Liver (tissue), 10 donors: ENCODE measurements at places on chromosomes 13 and 19.

GRCh38 chr13:44574466-44574855 is 1.7 kb downstream of the TSC22D1 start:
- no peak overlapping the region for H3K4me3 ChIP-seq
- H3K4me1 ChIP-seq = no peaks in the 10 kb centered on the region
- no peaks in the 10 kb centered on the region for H3K36me3 ChIP-seq
- DNase-seq = no peak

DNA sequence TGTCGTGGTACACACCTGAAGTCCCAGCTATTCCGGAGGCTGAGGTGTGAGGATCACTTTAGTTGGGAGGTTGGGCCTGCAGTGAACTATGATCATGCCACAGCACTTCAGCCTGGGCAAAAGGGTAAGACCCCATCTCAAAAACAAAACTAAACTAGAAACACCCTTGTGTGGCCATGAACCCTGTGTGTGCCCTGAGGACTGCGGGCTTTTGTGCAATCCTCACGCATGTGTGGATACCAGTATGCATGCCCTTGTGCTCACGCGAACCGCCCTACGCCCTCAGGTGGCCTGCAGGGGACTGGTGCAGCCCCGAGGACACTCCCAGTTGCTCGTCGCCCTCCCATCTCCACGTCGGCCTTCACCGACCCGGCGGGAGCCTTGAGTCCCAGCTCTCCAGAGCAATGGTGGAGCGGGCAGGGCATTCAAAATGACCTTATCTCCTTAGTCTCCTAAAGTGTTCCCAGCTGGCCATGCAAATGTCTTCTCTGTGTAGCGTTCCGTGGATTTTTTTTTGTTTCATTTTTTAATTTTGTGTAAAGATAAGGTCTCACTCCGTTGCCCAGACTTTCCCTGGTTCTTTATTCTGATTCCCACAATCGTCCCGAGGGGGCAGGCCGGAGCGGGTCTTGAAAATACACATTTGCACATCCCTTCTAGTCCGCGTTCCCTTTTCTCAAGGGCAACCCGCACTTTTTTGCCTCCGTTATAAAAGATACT is 868 bp upstream of the EGLN2 start:
- peaks cover 5% of the 10 kb centered on the region for H3K36me3 ChIP-seq
- peak overlapping the region; percentile 35 for H3K4me3 ChIP-seq
- H3K4me1 ChIP-seq = peaks cover 42% of the 10 kb centered on the region
- no peaks in the 10 kb centered on the region for H3K27me3 ChIP-seq
- peak overlapping the region; percentile 94 for H3K27ac ChIP-seq

DNA sequence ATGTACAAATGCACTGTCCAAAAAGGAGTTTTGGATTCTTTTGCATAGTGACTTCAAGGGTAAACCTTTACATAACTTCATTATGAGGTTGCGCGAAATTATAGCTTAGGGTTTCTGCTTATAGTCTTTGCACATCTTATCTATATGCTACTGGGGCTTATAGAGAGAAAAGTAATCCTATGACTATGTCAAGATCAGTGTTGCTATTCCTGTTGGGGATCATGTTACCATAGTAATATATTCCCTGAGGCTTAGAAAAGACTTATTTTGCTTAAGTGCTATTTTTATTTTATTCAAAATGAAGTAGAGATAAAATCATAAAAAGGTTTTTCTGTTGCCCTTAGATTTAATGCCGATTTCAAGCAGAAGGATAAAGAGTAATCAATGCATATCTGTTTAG is 14.7 kb upstream of the POSTN start:
- H3K27me3 ChIP-seq = no peaks in the 10 kb centered on the region
- H3K4me3 ChIP-seq = no peak overlapping the region

- peaks cover 7% of the 10 kb centered on the region for H3K36me3 ChIP-seq
- H3K4me3 ChIP-seq = no peak overlapping the region
- peaks cover 25% of the 10 kb centered on the region for H3K4me1 ChIP-seq
- DNase-seq = no peak
Measured at GRCh38 chr13:46079770-46080169, 25.1 kb downstream of the CPB2 start.

DNA sequence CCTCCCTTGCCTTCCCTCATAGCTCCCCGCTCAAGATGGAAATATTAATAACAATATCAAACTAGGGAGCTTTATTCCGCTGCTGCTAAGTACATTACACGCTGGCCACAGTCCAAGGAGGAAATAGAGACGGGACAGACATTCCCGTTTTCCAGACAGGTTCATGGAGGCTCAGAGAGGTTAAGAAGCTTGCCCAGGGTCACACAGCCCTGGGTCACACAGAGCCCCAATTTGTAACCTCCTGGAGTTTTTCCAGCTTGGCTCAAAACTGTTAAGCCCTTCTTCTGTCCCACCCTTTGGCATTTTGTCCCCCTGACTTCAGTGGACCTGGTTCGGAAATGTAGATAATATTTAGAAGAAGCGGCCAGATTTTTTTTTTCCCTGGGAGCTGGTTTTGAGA is 2.0 kb downstream of the BICRA start:
- H3K4me3 ChIP-seq = peak overlapping the region; percentile 94
- peak overlapping the region; percentile 81 for H3K27ac ChIP-seq
- no peaks in the 10 kb centered on the region for H3K27me3 ChIP-seq
- no peak for DNase-seq
- peaks cover 22% of the 10 kb centered on the region for H3K4me1 ChIP-seq

GRCh38 chr13:29709407-29710069 is 114.0 kb upstream of the SLC7A1 start:
- peaks cover 4% of the 10 kb centered on the region for H3K27me3 ChIP-seq
- no peaks in the 10 kb centered on the region for H3K4me1 ChIP-seq
- no peak overlapping the region for H3K4me3 ChIP-seq
- DNase-seq = no peak
- no peak overlapping the region for H3K27ac ChIP-seq
- H3K36me3 ChIP-seq = no peaks in the 10 kb centered on the region

GRCh38 chr19:16057062-16057461 is 19.2 kb upstream of the TPM4 start:
- no peaks in the 10 kb centered on the region for H3K27me3 ChIP-seq
- H3K4me1 ChIP-seq = no peaks in the 10 kb centered on the region
- H3K4me3 ChIP-seq = no peak overlapping the region
- DNase-seq = no peak
- H3K36me3 ChIP-seq = no peaks in the 10 kb centered on the region

GRCh38 chr13:30364133-30364532 is 56.8 kb upstream of the KATNAL1 start:
- peak overlapping the region; percentile 34 for H3K27ac ChIP-seq
- DNase-seq = no peak
- H3K4me3 ChIP-seq = no peak overlapping the region
- no peaks in the 10 kb centered on the region for H3K27me3 ChIP-seq
- H3K36me3 ChIP-seq = no peaks in the 10 kb centered on the region

DNA sequence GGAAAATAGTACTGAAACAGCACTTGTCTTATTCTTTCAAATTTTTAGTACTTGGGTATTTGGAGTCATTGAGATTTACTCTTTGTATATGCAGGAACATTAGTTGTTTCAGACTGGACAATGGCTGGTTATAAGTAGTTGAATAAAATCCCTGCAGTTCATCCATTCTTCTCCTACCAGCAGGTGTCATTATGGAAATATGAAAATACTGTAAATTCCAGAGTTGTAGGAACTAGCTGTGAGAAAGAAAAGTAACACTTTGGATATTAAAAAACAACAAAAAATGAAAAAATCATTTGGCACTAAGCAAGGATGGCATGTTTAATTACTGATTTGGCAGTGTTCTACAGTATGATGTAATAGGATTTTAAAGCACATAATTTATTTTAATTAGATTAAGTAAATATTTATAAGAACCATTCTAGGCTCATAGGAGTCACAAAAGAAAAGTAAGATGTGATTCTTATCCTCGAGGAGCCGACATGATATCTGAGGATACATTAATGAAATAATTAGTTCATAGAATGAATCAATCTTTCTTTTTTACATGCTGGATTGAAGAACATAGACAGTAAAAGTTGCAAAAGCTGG is 155.3 kb downstream of the KCNRG start:
- H3K27ac ChIP-seq = no peak overlapping the region
- H3K4me3 ChIP-seq = no peak overlapping the region
- no peaks in the 10 kb centered on the region for H3K27me3 ChIP-seq
- H3K4me1 ChIP-seq = no peaks in the 10 kb centered on the region
- no peak for DNase-seq

DNA sequence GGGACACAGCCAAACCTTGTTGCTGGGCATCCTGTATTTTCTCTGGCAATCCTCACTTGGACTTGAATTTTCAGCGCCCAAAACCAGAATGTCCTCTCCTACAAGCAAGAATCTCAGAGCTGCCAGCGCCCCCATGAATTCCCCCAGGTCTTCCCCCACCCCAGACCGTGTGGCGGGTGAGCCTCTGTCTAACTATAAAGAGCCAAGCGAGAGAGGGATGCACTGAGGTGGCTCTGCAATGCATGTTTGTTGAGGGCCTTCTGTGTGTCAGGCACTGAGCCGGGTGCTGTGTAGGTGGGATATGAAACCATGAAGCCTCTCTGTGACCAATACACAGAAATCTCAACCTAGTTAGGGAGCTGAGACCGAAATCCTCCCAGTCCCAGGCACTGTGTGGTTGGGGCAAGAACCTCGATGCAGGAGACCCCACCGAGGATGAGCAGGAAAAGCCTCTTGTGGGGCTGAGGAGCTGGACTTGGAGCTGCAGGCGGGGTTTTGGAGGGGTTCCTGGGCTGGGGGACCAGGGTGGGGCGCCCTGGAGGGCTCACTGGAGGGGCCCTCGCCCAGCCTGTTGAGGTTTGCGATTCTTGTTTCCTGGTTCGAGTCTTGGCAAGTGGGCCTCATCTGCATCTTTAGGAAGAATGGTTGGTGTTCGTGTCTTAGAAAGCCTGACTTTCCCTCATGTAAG is 12.4 kb upstream of the PROZ start:
- H3K27me3 ChIP-seq = no peaks in the 10 kb centered on the region
- H3K27ac ChIP-seq = no peak overlapping the region
- no peak overlapping the region for H3K4me3 ChIP-seq
- DNase-seq = peak; percentile 25
- H3K4me1 ChIP-seq = peaks cover 10% of the 10 kb centered on the region

DNA sequence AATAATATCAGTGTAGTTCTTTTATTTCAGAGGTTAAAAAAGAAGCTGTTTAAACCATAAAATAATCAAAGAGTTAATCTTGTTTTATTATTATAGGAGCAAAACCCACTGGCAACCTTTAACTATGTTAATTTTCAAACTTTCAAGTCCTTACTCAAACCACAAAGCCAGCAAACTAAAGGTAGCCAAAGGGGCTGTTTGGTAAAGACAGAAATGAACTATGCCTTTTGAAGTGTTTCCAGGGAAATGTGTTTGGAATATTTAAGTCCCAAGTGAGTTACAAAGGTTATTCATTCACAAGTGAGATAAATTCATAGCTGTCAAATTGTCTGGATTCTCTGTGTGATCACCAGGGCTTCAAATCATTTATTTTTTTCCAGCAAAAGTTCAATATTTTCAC is 264.7 kb downstream of the MZT1 start:
- H3K36me3 ChIP-seq = no peaks in the 10 kb centered on the region
- no peak overlapping the region for H3K27ac ChIP-seq
- no peaks in the 10 kb centered on the region for H3K4me1 ChIP-seq
- H3K4me3 ChIP-seq = no peak overlapping the region
- DNase-seq = no peak

DNA sequence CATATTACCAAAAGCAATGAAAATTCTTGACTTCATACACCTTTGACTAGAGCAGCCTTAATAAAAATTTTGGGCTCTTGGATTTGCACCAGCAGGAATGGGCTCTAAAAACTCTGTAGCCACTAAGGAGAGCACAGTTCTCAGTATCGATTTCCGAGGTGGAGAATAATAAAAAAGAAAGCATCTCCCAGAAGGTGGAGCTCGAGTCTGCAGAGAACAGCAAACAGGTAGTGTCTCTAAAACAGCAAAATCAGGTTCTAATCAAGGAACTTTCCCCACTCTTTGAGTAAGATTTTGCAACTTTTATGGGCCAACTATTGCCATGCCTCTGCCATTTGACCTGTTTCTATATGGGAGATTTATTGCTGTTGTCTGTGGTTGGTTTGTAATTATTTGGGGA is 258.7 kb upstream of the GPC6 start:
- no peaks in the 10 kb centered on the region for H3K4me1 ChIP-seq
- H3K36me3 ChIP-seq = no peaks in the 10 kb centered on the region
- no peak overlapping the region for H3K4me3 ChIP-seq
- no peaks in the 10 kb centered on the region for H3K27me3 ChIP-seq
- no peak for DNase-seq

DNA sequence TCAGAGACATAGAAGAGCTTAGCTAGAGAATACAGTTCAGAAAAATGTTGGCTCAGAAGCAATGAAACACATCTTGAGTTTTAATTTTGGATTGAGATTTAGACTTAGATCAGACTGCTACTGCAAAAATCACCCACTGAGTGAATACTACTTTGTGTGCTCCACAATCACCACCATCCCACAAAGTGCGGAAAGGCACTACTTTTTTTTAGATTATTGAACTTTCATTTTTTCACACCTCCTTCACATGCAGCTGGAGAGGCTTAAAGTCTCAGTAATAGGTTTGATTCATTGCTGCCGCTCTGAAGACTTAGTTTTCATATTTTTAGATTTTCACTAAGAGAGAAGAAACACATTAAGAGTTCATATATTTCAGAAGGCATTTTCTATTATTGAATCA is 289.9 kb upstream of the PRR20A start:
- H3K4me3 ChIP-seq = no peak overlapping the region
- H3K27ac ChIP-seq = no peak overlapping the region

- H3K27me3 ChIP-seq = no peaks in the 10 kb centered on the region
- no peak overlapping the region for H3K27ac ChIP-seq
- DNase-seq = no peak
- no peak overlapping the region for H3K4me3 ChIP-seq
Measured at GRCh38 chr13:44854313-44855060, 134.8 kb downstream of the NUFIP1 start.

- H3K4me1 ChIP-seq = no peaks in the 10 kb centered on the region
Measured at GRCh38 chr13:64075543-64076271, 2660.1 kb upstream of the PCDH20 start.

DNA sequence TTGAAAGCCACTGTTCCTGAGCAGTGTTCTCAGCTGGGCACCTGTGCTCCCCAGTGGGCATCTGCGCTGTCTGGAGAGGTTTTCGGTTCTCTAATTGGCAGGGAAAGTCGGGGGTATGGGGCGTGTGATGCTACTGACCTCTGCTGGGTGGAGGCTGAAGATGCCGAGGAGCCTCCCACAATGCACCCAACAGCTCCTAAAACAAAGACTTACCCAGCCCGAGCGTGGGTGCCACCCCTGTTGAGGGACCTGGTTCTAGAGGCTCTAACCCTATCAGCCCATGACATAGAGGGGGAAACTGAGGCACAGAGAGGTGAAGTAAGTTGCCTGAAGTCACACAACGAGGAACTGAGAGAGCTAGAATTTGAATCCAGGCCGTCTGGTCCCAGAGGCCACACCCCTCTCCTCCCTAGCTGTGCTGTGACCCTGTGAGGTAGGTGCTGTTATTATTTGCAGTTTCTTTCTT is 2.3 kb downstream of the SPACA4 start:
- no peak overlapping the region for H3K4me3 ChIP-seq
- H3K4me1 ChIP-seq = peaks cover under 1% of the 10 kb centered on the region
- DNase-seq = no peak
- H3K27ac ChIP-seq = no peak overlapping the region
- H3K36me3 ChIP-seq = no peaks in the 10 kb centered on the region

GRCh38 chr13:37596805-37597204 is 1.8 kb downstream of the POSTN start:
- no peak overlapping the region for H3K4me3 ChIP-seq
- H3K4me1 ChIP-seq = no peaks in the 10 kb centered on the region
- no peaks in the 10 kb centered on the region for H3K27me3 ChIP-seq

GRCh38 chr19:33448159-33448516 is 73.5 kb downstream of the PEPD start:
- H3K36me3 ChIP-seq = peaks cover 8% of the 10 kb centered on the region
- no peak overlapping the region for H3K27ac ChIP-seq
- no peaks in the 10 kb centered on the region for H3K27me3 ChIP-seq
- no peaks in the 10 kb centered on the region for H3K4me1 ChIP-seq
- DNase-seq = no peak
